Common myeloid progenitor, CD34-positive (primary cell): ENCODE measurements at places on chromosomes 11 and 22.

GRCh38 chr11:77470971-77471370 lies 2.9 kb downstream of the PAK1 start:
- DNase-seq: no peak

- no peak for DNase-seq
Measured at GRCh38 chr11:106086135-106086534, 8.7 kb downstream of the AASDHPPT start.

DNA sequence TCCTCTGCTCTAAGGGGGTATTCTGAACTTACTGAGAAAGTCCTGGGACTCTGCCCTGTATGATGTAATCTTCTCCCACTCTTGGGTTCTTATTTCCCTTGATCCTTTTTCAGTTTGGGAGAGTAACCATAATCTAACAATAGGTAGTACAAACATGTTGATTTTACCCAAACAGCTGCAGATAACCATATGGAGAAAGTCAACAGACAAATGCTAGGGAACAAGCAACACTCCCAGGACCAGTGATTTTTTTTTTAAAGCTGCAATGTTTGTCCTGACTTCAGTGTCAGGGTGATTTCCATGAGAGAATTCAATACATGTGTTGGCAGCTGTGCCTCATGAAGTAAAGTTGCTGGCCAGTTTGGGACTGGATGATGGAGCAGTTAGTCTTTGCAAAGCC lies 156.5 kb downstream of the FCHSD2 start:
- no peak for DNase-seq

GRCh38 chr11:121631456-121631855 lies 178.7 kb upstream of the SORL1-AS1 start:
- no peak for DNase-seq

GRCh38 chr11:124481365-124482323 lies 36.1 kb upstream of the OR8B8 start:
- peak; percentile 75 for DNase-seq

DNA sequence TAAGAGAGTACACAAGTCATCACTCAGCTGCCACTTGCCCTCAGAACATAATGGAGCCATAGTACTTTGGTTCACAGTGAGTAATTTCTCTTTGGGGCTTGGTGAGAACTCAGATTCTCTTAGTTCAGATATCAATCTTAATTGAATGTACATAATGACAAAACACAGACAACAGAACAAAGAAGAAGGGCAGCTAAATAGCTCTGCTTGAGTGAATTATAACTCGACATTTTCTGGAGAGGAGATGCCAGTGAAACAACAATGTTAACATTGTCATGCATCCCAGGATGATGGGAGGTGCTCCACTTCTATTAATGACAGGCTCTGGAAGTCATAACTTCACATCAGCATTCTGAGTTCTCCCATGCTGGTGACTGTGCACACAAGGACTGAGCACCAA lies 508.1 kb downstream of the TMEM135 start:
- no peak for DNase-seq

DNA sequence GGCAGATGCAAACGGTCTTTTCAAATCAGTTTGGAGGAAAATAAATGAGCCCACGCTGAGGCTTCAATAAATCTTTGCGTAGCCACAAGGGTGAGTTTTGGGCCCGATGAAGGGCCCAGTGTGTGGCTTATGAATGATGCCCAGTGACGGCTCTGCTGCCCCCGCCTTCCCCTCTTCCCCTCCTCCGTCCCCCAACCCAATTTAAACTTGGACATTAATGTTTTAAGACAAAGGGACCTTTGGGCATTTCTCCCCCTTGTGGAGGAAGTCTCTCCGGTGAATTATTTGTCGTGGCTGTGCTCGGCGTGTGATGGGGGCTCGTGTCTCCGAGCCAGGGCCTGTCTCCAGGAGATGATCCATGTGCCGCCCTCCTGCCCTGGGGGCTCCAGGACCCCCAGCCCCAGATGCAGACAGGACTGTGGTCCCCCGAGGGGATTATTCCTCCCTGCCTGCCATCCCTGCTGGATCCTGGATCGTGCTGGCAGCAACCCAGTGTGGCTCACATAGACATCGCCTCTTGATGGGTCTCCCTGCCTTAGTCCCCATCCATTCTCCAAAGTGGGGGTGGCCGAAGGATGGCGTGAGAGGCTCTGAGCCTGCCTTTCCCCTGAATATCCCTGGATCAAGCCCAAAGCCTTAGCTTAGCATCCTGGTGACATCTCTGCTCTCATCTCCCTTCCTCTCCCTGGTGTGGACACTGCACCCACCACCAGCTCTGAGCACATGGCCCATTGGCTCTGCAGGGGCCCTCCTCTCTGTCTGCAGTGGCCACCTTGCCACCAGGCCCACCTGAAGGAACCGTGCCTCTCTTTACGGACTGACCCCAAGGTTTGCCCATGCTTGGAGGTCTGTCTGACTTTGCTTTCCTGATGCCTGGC lies 56.4 kb downstream of the SMIM38 start:
- peak; percentile 2 for DNase-seq

- DNase-seq: peak; percentile 65
Measured at GRCh38 chr11:58629857-58630256, 7.4 kb downstream of the CNTF start.

DNA sequence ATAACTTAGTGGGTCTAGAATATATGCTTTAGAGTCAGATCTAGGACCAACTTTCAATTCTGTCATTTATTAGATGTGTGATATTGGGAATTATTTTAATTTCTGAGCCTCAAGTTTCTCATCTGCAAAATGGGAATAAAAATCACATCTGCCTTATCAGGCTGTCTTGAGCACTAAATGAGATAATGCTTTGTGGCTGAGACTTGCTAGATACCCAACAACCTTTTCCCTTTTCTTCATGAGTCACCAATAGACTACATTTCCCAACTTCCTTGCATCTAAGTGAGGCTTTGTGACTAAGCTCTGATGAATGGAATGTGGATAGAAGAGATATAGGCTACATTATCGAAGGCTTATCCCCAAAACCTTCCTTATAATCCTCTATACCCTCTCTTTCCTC lies 220.7 kb upstream of the SESN3 start:
- DNase-seq: peak; percentile 10

DNA sequence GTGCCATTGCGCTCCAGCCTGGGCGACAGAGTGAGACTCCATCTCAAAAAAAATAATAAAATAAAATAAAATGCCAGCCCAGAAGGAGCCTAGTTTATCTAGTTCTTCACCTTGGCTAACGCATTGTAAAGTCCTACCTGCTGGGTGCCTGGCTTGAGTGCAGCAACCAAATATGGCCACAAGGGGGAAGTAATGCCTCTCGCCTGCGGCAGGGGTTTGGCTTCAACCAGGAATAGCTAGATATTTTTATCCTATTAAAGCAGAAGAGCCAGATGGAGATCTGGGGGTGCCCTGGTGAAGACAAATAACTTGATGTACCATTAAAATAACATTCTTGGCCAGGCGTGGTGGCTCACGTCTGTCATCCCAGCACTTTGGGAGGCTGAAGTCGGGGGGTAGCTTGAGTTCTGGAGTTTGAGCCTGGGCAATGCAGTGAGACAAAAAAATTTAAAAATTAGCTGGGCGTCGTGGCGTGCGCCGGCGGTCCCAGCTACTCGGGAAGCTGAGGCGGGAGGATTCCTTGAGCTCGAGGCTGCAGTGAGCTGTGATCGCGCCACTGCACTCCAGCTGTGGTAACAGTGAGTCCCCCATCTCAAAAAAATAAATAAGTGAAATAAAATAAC lies 20.6 kb upstream of the PLEKHB1 start:
- DNase-seq: peak; percentile 84

- DNase-seq: peak; percentile 16
Measured at GRCh38 chr22:22030493-22031182, 48.1 kb upstream of the TOP3B start.

DNA sequence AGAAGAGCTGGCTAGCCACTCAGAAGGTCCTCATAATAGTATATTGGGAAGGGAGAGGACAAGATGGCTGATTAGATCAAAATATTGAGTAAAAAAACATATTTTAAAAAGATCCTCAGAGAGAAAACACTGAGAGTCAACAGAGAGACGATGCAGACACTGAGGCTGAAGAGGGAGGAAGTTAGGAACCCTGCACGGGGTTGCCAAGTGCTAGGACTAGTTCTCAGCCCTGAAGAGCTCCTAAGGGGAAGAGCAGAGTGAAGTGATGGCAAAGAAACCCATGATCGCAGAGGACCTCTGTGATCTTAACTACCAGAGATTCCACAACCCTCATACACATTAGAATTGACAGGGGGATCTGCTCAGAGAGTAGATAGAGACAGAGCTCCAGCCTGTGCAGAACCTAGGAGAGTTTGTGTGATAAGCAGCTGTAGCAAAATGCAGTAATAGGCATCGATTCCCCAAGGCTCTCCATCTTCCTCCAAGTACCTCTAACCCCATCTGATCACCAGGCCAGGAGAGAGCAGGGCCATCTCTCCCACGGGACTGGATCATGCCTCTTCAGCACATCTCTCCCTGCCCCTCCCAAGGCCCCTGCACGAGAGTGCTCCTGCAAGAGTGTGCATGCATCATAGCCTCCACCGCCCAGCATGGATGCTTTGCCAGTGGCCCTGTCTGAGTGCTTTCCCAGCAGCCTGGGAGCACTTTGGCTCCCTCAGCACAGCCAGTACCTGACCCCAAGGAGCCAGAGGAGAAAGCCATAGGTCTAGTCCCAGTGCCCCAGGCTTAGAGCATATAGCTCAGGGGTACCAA lies 41.2 kb upstream of the ARL14EP start:
- DNase-seq: no peak

GRCh38 chr11:35313066-35313759 lies 106.1 kb downstream of the SLC1A2 start:
- DNase-seq: no peak

DNA sequence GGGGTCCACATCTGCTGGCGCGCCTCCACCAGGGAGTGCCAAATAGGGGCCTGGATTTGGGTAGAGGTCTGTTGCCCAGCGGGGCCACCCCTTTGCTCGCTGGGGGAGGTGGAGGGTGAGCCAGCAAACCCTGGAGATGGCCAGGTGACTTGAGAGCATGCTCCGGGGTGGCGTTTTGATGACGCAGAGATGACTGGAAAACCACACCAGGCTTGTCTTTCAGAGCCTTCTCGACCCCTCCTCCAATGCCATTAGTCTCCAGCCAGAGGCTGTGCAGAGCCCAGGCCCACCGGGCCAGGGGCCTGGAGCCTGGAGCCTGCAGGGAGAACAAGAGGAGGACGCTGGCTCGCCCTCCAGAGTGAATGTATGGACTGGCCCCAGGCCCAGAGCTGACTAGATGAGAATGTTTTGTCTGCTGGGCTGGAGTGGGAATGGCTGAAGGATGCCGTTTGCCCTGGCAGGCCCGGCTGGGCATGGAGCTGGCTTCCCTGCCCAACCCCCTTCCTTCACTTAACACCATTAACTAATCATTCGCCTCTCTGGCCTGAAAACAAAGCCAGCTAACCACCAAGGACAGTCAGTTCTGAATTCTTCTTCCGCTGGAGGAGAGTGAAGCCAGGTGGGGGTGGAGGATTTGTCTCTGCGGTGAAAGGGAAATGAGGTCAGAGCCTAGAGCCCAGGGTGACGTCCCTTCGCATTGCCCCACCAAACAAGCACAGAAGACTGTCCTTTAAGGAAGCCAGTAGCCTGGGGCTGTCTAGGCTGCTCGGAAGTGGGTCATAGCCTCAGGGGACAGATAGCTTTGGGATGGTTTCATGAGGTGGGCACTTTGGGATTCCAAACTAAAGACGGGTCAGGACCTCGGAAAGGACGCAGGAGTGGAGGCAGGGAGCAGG lies 1.6 kb upstream of the MCAM start:
- peak; percentile 34 for DNase-seq

DNA sequence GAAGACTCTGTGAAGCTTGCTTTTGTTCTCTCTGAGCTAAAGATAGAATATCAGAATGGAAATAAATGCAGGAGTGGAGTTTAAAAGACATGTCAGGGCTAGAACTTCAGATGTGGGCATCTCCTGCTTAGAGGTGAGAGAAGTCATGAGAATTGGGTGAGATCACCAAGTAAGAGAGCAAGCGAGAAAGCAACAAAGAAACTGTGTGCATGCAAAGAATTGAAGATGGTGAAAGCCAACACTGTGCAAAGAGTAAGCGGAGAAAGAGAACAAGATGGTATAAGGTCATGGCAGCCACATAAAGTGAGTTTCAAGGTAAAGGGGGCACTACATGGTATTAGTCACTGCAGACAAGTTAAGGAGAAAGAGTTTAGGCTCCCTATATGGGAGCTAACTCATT lies 57.3 kb upstream of the SCUBE2 start:
- DNase-seq: no peak

DNA sequence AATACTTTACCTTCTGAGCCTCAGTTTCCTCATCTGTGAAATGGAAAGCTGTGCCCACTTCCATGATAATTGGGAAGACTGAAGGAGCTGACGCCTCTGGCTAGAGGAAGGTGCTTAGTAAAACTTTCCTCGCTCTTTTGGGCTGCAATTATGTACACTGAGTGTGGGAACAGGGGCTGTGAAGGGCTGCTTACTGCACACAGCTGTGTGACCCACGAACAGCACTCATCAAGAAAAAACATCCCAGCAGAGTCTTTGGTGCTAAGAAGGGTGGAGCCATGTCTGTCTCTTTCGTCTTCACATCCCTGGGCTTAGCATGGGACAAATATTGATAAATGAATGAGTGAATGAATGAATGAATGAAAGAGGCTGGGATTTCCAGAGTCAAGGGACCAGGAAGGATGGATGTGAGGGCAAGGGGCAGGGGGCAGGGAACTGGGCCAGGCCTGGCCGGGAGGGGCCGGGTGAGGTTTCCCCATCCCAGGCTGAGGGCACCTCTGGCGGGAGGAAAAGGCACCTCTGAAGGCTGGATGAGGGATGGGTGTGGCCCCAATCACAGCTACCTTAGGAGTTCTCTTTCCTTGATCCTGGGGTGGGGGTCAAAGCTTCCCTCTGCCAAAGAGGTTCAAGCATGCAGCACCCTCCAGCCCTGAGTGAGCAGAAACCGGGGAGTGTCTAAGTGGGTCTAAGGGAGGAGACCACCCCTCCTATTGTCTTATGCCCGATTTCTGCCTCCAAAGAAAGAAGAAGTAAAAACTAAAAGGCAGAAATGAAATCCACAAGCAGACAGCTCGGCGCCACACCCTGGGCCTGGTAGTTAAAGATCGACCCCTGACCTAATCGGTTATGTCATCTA lies 9.2 kb upstream of the CD5 start:
- DNase-seq: no peak

GRCh38 chr22:37484480-37485394 lies 1.4 kb downstream of the MFNG start:
- peak; percentile 84 for DNase-seq
